ENCODE measurements at places on chromosomes 6 and 20. TPM values are rescaled to one million over a fixed set of nuclear protein-coding genes. Genes with fewer than 3 reads are reported as not detected.

Gene FILIP1
- 0.08 TPM for total RNA-seq

Gene TSPO2
- total RNA-seq: not detected

Gene TMX4
- 24.2 TPM for total RNA-seq

Gene KCNK16
- total RNA-seq: not detected

Gene YWHAB
- 135 TPM for total RNA-seq

Gene TDRD6
- 0.49 TPM for total RNA-seq

Gene CDH26
- 1.4 TPM for total RNA-seq

Gene LIME1
- total RNA-seq: 36.5 TPM

Gene LY6G5C
- total RNA-seq: not detected

Gene MOG
- not detected for total RNA-seq

Gene KHDC1L
- total RNA-seq: not detected

Gene SRPK1
- total RNA-seq: 84.4 TPM

Gene SLA2
- not detected for total RNA-seq

Gene SIRPA
- 53.3 TPM for total RNA-seq

Gene NRSN1
- not detected for total RNA-seq

Gene NFS1
- total RNA-seq: 39.7 TPM

Gene BEND6
- total RNA-seq: not detected

Gene STX11
- 13.4 TPM for total RNA-seq

Gene TNNC2
- 0.91 TPM for total RNA-seq

Gene DBNDD2
- total RNA-seq: 72.3 TPM

Gene TREML2
- not detected for total RNA-seq

Gene IRF4
- total RNA-seq: 17.3 TPM

Gene SLC22A7
- not detected for total RNA-seq

Gene LCA5
- 0.95 TPM for total RNA-seq

Gene GSTA2
- total RNA-seq: not detected

Gene ZDHHC14
- 9.9 TPM for total RNA-seq

Gene FUT9
- 0.26 TPM for total RNA-seq

Gene SLC22A3
- total RNA-seq: 15.8 TPM
